ENCODE measurements at places on chromosomes 11 and 22.

GRCh38 chr11:57424792-57425564 is 1.9 kb downstream of the SLC43A3 start:
- DNase-seq: peak; percentile 89

- no peak for DNase-seq
Measured at GRCh38 chr22:23789121-23789520, 2.4 kb downstream of the SMARCB1 start.

DNA sequence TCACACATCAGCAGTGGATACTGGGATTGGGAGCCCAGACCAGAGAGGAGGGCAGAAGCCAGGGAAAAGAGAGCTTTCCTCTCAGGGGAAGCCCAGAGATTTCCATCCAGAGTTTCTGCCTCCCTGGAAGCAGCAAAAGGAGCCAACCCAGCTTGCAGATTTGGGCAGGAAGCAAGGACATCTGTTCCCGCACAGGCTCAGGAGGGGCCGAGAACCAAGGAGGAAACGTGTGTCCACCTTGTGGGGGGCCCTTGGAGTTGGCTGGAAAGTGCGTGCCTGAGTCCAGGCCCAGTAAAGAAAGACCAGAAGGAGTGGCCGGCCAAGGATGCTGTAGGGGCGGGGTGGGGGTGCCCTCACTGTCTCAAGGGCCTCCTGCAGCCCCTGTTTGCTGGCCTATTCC is 6.0 kb upstream of the NPTXR start:
- no peak for DNase-seq

- DNase-seq: no peak
Measured at GRCh38 chr11:33317662-33318061, 60.5 kb downstream of the HIPK3 start.

DNA sequence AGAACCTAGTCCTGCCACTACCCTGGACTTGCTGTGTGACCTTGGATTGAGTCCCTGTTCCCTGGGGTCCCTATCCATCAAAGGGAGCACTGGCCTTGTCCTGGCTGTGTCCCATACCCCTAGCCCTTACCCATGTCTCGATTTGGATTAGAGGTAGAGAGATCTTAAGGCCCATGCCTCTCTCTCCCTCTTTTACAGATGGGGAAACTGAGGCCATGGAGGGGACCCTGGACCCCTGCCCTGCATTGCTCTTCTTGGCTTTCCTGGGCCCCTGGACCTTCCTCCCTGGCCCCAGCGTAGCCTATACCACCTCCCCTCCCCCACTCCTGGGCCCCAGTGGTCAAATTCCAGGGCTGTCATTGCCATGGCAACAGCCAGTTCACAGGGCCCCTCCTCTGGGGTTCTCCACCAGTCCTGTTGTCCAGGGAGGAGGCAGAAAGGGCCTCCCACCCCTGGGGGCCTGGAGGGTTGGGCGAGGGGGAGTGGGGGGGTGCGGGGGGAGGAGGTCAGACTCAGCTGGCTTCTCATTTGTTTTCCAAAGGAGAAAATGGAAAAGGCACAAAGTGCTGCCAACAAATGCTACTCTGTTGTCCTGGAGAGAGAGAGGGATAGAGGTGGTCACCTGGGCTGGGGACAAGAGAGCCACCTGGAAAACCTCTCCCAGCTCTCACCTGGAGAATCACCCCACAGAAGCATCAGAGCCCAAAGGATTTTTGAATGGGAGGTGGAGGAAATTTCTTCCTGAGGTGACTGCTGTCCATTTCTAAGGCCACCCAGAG is 23.3 kb downstream of the ARHGEF17 start:
- no peak for DNase-seq

GRCh38 chr11:35007277-35007676 is 90.9 kb downstream of the PDHX start:
- no peak for DNase-seq

DNA sequence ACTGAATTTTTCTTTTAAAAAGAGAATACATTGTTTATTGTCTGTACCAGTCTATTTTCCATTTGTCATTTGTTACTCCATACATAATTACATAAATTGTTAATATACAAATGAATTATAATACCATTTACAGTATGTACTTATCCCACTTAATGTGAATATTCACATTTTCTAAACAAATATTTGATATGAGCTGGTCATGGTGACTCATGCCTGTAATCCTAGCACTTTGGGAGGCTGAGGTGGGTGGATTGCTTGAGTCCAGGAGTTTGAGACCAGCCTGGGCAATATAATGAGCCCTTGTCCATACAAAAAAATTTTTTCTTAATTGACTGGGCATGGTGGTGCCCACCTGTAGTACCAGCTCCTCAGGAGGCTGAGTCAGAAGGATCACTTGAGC is 6.8 kb downstream of the SC5D start:
- no peak for DNase-seq

DNA sequence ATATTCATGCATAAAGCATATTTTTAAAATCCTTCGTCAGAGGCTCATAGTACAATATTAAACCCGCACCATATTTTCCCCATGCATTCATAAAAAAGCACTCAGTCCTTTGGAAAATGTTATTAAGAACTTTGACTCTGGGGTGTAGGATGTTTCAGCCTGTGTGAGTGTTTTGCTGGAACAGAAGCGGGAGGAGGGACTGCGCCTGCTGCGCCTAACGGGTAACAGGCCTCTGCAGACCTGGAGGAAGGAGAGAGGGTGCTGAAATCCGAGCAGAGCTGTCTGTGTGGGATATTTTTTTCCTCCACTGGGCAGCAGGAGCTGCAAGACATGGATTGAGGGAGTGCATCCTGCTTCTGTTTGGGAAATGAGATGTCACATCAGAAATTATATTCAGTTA is 483.0 kb downstream of the BRD1 start:
- no peak for DNase-seq

GRCh38 chr11:24903555-24903954 is 406.7 kb downstream of the LUZP2 start:
- DNase-seq: no peak

DNA sequence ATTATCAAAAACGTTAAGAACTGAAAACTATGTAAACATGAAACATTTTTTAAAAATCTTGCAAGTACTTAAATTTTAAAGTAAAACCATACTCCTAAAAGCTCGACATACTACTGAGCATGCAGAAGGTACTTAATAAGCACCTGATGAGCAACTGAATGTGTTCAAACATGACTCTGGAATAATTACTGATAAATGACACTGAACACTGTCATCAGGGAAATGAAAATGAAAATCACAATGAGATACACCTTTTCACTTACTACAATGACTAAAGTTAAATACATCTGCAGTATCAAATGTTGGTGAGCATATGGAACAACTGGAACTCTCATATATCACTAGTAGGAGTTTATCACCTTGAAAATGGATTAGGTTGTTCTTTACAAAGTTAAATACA is 65.2 kb downstream of the PICALM start:
- no peak for DNase-seq

GRCh38 chr11:72218251-72218745 is 1.7 kb downstream of the FOLR2 start:
- no peak for DNase-seq

DNA sequence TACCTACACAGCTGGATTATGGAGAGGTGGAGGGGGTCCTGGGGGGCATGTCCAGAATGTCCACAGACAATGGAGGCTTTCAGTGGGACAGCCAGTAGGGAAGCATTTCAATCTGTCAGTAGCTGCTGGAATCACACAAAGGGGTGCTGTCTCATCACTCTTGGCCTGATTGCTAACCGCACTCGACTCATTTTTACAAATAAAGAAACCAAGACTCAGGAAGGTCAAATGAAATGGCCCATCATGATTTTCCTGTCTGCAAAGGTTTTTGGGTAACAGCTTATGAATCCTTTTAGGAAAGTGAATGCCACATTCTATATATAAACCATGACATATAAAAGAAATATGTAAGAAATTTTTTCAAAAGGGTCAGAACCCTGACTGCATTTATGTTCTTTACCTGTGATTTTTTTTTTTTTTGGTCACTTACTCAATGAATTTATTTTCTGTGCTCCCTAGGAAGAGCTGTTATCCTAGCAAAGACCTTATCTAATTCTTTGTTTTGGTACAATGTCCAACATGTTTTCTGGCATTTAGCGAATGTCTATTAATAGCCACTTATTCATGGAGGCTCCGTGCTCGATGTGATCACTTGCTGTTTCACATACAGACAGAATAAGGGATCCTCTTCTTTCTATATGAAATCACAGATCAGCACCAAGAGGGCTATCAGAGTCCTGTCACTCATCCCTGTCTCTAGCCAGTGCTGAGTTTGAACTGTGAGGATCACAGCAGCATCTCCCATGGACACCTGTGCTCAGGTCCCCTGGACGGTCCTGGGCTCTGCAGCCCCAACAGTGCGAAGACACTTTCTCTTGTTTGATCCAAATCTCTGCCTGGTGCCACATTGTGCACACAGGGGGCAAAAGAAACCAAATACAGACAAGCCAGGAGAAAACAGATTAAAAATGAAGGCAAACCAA is 979.7 kb downstream of the NTM start:
- no peak for DNase-seq

DNA sequence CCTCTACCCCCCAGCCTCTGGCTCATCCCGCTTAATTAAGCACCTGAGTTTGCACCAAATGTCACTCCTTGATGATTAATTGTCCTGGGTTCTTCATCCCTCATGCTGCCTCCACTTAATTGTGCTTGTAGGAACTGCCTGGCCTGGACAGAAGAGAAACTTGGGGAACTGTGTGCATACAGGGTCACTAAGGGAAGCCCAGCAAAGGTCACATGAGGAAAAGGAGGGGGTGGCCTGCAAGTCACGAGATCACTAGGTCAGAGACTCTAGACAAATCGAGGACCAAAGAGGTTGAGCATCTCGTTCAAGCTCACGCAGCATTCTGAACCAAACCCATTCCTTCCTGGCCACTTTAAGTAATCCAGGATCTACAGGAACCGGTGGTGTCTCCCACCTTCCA is 75.8 kb downstream of the PDE2A start:
- no peak for DNase-seq

- no peak for DNase-seq
Measured at GRCh38 chr11:105456950-105457349, 152.9 kb upstream of the GRIA4 start.

- DNase-seq: no peak
Measured at GRCh38 chr11:111976119-111976766, 39.1 kb downstream of the DIXDC1 start.

DNA sequence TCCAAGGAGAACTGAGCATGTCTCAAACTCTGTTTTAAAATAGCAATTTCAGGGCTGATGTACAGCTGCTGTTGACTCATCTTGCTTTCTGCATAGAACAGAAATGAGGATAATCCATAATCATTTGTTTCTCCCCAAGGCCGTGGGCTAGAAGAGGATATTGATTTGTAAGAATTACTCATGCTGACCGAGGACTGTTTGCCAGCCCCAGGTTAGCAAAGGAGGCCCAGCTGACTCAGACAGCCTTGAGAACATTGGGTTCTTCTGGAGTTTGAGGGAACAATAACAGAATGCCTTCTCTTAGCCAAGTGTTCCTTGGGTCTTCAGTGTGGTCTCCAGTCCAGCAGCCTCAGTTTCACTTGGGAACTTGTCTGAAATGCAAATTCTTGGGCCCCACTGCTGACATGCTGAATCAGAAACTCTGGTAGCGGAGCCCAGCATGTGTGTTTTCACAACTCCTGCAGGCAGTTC is 92.0 kb downstream of the ZC3H12C start:
- no peak for DNase-seq

GRCh38 chr11:75532200-75533048 is 6.7 kb upstream of the GDPD5 start:
- DNase-seq: peak; percentile 34

DNA sequence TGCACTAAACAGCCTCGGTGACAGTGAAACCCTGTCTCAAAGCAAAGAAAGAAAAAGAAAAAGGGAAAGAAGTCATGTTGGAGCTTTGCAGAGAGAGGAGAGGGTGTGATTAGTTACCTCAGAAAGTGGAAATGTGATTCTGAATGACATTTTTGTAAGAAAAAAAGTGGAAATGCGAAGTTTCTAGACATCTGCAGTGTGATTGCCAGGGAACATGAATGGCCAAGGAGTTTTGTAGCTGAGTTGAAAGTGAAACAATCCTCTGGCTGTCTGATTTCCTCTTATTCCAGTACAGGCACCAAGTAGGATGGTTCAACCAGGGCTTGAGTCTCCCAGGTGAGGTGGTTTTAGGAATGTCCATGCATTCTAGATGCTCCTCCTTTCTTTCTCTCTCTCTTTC is 17.8 kb upstream of the SYVN1 start:
- DNase-seq: no peak

- DNase-seq: no peak
Measured at GRCh38 chr11:45890886-45891550, 5.6 kb downstream of the MAPK8IP1 start.

GRCh38 chr11:44709281-44709562 is 17.5 kb upstream of the TSPAN18 start:
- no peak for DNase-seq

DNA sequence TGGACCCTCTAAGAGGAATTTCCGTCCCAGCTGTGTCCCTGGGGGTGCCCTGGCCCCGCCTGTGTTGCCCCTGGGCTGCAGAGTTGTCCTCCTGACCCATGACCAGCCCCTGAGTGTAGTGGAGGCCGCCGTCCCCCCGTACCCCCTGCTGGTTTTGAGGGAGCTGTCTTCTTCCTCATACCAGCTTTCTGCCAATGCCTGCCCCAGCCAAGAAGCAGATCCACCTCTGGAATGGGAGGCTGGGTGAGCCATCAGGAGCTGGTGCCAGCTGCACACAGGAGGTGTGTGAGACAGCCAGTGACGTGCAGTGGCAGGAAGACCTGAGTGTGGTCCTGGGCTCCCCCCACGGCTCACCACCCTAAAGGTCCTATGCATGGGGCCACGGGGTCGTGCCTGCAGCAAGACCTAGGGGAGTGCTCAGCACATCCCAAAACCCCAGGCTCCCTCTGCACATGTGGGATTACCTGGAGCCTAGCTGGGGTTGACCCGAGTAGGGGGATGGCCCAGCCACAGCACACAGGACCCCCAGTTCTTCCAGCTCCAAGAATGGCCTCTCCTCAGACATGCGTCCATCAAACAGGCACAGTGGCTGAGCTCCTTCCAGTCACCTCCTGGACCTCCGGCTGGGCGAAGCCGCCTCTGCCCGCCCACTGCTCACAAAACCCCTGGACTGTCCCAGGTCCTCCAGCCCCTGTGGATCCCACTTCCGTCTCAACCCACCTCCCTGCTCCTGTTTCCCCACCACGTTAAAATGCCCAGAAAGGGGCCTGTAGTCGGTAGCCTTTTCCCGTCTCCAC is 647.6 kb downstream of the BRD1 start:
- no peak for DNase-seq

GRCh38 chr11:31870609-31871309 is 59.6 kb upstream of the PAX6 start:
- no peak for DNase-seq

Data from SK-N-MC (cell line).